COR-L47 (cell line): ENCODE measurements at places on chromosomes 2 and 18.

- no peak for DNase-seq
These were observed 531.5 kb upstream of the SALL3 start for GRCh38 chr18:78448106-78448505.

- DNase-seq, result peak; percentile 12
These were observed 496.2 kb upstream of the NRXN1 start for GRCh38 chr2:51528156-51528555.

DNA sequence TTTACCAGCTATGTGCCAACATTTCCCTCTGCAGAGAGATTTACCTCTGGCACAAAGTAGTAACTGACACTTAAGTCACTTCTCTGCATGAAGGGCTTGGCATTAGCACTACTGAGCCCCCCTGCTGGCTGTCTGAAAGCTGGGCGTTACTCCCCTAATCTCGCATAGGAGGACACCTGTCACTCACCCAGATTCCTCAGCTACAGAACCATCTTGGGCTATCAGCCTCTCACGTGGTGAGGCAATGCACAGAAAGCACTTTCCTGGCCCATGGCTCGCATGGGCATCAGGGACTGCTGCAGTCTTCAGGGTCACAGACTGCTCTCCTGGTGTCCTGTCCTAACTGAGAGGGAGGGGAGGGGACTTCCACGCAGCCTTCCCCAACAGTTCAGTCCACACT, 12.0 kb downstream of the SERPINE2 start:
- no peak for DNase-seq

DNA sequence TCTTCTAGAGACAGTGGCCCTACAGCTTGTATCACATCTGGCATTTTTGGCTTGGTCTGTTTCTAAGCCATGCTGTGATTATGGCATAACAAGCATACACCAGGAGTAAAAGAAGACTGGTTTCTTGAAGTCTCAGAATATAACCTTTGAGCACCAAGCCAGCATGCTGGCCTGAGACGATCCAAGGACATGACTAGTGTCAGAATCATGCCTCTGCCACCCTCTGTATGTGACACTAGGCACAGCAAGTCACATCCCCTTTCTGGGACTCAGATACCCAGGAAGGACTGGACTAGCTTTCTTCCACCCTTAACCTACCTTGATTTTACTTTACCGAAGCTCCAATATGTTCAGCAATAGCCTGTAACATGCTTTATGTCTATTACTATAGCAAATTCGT, 345.5 kb downstream of the SETBP1 start:
- peak; percentile 14 for DNase-seq

DNA sequence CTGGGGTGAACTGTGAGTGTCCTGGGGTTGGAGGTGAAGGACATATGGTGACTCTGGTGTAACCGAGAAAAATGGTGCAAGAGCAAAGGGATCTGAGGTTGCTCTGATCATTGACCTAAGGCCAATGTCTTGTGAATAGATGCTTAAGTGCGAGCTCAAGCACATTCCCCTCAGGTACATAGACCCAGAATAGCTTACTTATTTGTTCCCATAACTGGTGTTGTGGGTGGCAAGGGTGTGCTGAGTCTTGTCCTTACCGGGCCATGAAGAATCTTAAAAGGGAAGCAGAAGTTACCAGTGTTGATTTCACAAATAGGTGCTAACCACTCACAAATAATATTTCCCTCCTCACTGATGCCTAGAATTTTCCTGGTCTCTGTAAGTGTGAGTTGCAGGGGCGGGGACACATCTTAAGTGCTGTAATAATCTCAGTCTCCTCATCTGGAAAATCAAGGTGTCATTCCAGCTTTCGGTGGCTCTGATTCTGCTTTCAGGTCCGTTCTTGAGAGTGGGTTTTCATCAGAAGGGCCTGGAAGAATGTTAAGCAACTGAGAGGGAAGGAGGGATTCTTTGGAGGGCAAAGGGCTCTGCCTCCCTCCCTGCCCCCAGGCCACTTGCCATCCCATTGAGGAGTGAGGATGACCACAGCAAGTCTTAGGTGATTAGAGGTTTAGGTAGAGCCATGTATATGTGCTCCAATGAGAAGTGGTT, 54.9 kb downstream of the LIPG start:
- DNase-seq, result no peak

GRCh38 chr18:69128566-69128965, 272.1 kb upstream of the DOK6 start:
- no peak for DNase-seq

DNA sequence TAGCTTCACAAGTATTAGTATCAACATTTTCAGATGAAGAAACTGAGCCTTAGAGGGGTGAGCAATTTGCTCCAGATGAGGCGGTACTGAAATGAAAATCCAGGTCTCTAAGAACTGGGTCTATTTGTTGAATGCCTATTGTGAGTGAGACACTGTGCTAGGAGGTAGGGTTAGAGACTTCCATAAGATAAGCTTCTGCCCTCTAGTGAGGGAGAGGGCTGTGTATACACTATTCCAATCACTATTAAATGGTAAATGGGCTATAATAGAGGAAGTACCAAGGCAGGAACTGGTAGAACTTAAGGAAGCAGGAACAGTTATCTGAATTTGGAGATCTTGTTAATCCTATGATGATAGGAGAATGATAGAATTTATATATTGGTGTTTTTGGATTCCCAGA, 23.6 kb upstream of the GLS start:
- DNase-seq, result no peak

GRCh38 chr18:8045884-8046281, 478.8 kb downstream of the PTPRM start:
- no peak for DNase-seq

DNA sequence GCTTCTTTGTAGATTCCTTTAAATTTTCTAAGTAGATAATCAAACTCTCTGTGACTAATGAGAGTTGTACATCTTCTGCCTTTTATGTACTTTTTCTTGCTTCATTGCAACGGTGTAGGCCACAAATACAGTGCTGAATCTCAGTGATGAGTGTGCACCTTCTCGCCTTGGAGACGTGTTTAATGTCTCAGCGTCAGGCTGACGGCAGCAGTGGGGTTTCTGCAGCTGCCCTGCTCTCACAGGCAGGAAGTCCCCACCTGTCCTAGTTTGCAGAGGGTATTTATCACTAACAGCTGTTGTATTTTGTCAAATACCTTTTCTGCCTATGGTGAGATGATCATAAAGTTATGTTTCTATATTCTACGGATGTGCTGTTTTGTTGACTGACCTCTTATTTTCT, 13.3 kb downstream of the AGXT start:
- peak; percentile 65 for DNase-seq

- DNase-seq, result no peak
These were observed 105.0 kb downstream of the PRKRA start for GRCh38 chr2:178345951-178346350.

DNA sequence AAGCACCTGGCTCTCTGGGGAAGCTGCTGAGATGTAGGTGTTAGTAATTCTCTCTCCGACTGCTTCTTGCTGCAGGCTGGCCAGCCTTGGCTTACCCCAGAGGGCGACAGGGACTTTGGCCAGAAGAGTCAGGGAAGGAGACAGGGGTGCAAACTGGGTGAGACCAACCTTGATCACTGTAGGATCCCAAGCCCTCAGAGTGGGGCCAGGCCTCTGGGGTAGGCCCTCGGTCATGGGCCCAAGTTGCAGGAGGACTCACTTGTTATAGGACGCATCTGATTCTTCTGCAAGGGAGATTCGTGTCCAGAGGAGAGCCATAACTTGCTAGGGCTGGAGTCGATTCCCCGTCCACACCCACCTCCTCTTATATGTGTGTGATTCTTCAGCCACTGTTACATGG, 111.7 kb upstream of the SIX3 start:
- DNase-seq, result no peak

DNA sequence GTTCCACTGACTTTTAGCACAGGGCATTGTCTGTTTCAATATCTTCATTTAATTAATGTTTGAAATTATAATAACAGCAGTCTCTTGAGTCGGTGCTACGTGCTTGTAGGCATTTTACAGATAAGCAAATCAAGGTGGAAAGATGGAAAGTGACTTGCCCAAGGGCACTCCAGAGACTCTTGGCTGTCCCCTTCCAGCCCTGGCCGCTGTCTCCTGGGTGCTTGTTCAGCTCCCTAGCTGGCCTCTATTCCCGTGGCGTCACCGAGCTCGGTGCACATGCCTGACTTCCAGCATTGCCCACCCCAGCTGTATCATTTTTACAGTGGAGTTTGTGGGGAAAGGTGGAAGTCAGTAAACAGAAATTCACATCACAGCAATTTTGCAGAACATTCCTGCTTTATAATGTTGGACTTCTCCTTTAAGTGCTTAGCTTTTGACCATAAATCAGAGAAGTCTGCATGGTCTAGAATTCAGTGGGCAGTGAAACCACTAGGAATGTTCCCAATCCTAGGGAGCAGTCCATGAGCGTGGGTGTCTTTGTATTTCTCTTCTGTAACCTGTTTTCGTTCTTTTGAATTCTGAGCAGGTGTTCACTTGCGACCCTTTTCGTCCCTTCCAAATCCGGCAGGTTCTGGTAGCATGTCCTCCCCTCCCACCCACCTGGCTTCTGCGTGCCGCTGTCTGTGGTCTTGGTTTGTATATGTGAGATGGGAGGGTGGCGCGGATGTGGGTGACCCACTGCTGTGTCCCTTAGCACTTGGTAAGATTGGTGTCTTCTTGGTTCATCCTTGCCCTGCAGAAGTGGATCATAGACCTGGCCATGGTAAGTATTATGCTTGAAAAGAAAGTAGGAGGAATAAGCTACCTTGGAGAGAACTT, 8.4 kb downstream of the SLC66A3 start:
- no peak for DNase-seq

- no peak for DNase-seq
These were observed 245.0 kb upstream of the RAB6C start for GRCh38 chr2:129734343-129735034.

DNA sequence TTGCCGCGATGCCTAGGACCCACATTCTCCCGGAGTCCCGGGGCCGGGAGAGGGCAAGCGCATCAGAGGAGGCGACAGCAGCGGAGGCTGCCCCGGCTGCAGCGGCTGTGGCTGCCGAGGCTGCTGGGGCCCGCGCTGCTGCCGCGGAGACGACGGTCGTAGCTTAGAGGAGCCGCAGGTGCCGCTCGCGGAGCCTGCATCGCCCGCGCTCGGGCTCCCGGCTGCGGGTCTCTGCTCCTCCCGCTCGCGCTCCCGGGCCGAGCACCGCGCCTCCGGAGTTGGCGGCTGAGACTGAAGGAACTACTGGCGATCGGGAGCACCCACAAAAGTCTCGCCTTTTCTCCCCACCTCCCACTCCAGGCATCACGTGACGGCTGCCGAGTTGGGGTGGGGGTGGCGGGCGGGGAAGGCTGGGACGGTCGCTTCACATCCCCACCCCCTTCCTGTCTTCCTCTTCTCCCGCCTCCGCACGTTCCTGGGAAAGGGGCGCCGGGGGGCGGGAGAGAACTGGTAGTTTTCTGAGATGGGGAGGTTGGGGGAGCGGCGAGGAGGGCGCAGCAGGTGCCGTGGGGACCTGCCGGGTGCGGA, at the start of gene LYPD1:
Gene LYPD1 (minus strand): TSS at position 298 of the 588 bp plus-strand sequence. CDS start 273 bp downstream, at position 25.
- no peak for DNase-seq

DNA sequence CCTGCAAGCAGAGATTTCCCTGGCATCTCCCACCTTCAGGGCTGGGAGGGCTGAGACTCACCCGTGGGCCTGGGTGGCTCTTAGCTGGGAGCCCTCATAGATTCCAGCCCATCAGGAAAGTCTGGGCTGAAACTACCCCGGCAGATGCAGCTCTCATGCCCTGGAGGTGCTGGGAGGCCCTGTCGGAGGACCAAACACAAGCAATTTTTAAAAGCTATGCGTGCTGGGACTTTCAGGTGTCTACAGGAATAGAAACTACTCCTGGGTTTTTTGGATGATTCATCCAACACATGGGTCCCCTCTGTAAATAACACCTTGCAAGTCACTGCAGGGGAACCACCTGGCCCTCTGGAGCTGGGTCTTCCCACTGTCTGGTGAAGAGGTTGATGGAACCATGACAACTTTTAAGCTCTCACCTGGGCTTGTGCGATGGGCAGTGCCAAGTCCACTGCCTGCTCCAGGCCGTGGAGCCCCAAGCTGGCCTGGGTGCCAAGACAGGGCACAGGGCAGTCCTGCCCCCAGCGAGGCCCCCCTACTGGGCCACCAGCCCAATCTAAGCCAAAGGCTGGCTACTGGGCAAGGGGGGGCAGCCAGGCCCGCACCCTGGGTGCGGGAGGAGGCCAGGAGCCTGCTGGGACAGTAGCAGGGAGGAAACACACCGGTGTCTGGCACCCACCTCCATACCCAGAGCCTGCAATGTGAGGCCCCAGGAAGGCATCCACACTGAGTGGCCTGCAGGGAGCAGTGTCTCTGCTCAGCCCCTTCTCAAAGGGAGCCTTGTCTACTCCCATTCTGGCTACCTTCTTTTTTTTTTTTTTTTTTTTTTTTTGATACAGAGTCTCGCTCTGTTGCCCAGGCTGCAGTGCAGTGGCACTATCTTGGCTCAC, 1.1 kb upstream of the GPR55 start:
- no peak for DNase-seq

- no peak for DNase-seq
These were observed 2.8 kb upstream of the ASTL start for GRCh38 chr2:96140941-96141623.

GRCh38 chr2:95044601-95045000, 19.1 kb downstream of the MAL start:
- DNase-seq, result no peak

GRCh38 chr2:44246840-44247369, 28.4 kb upstream of the SLC3A1 start:
- DNase-seq, result no peak

GRCh38 chr2:157056200-157056676, 201.3 kb upstream of the GALNT5 start:
- DNase-seq, result no peak

GRCh38 chr2:77520641-77521547, 1.3 kb downstream of the LRRTM4 start:
- no peak for DNase-seq

- no peak for DNase-seq
These were observed 2.3 kb upstream of the NBAS start for GRCh38 chr2:15563227-15564100.

DNA sequence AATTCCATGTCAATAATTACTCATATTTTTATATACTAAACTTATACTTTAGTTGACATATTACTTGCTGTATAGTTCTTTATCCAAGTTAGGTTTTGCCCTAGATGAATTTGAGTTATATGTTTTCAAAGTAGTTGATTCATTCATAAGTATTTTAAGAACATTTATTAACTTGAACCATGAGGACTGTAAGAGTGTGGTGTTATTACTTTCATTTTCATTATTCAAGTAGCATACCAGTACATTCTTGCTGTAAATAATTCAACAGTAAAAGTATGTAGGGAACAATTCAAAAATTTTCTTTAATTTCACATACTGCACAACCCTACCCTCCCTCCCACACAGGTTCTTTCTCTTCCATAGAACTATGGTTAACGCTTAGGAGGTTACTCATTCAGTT, 75.4 kb downstream of the ANKRD12 start:
- no peak for DNase-seq

DNA sequence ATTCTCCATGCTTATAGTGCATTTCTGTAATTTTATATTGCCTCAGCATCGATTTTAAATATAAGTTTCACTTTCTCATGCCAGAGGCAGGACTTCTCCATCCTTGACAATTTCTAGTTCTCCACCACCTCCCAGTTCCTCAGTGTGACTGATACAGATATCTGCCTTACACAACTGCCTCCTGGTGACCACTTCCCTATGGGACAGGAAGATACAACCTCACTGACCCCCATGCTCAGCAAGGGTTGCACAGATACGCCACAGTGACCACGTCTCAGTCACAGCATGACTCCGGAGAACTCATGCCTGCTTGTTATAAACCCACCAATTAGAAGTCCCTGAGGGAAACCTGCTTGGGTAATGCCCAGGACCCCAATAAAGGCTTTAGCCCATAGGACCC, 284.0 kb upstream of the MC4R start:
- DNase-seq, result no peak

- no peak for DNase-seq
These were observed 42.8 kb upstream of the OTOS start for GRCh38 chr2:240183006-240183874.
